Right ventricle myocardium inferior (tissue), 1 donor: ENCODE measurements at places on chromosomes 4 and X.

DNA sequence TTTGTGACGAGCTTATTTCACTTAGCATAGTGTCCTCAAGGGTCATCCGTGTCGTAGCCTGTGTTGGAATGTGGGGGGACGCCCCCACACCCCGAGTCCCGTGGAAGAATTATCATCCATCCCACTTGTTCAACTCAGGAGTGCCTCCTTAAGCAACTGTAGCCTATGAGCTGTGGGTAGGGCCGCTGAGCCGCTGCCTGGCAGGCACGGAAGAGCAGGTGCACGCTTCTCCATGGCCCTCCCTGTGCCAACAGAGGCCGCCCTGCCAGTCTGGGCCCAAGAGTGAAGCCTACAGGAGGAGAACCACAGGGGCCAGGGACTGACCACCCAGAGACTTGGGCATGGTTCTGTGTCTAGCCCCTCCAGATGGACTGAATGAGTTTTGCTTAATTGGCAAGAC is 2.3 kb upstream of the RGS12 start:
- DNase-seq, result no peak

GRCh38 chr4:139609647-139610046 is 53.6 kb upstream of the SETD7 start:
- DNase-seq, result no peak

GRCh38 chr4:5398056-5398455 is 310.3 kb downstream of the EVC2 start:
- DNase-seq, result no peak

- DNase-seq, result no peak
Observed at GRCh38 chr4:158816955-158817354, 48.1 kb downstream of the FNIP2 start.

- DNase-seq, result no peak
Observed at GRCh38 chr4:39668887-39669286, 29.0 kb upstream of the UBE2K start.

- DNase-seq, result no peak
Observed at GRCh38 chrX:45850775-45851433, 650.2 kb upstream of the DIPK2B start.
